Fibroblast of mammary gland (primary cell): ENCODE measurements at places on chromosomes 12 and 14.

GRCh38 chr12:109445191-109445609 lies 31.9 kb downstream of the KCTD10 start:
- DNase-seq: peak; percentile 60

DNA sequence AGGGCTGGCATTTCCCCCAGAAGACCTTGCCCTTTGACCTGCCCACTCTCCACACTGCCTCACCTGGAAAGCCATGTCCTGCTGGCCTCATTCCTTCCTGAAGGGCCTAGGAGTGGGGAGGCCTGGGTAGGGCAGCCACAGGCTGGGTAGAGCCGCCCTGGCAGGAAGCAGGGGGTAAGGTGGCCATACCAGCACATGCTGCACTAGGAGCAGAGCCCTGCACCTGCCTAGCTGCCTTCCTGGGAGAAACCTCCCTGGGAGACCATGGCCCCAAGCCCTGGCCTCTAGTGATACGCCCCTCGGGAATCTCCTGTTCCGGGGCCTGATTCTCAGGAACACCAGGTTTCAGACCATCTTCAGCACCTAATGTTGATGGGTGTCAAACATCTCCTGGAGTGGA lies 65.8 kb downstream of the TSPAN11 start:
- DNase-seq: no peak

- no peak for DNase-seq
Measured at GRCh38 chr12:104834607-104835006, 123.5 kb downstream of the SLC41A2 start.

DNA sequence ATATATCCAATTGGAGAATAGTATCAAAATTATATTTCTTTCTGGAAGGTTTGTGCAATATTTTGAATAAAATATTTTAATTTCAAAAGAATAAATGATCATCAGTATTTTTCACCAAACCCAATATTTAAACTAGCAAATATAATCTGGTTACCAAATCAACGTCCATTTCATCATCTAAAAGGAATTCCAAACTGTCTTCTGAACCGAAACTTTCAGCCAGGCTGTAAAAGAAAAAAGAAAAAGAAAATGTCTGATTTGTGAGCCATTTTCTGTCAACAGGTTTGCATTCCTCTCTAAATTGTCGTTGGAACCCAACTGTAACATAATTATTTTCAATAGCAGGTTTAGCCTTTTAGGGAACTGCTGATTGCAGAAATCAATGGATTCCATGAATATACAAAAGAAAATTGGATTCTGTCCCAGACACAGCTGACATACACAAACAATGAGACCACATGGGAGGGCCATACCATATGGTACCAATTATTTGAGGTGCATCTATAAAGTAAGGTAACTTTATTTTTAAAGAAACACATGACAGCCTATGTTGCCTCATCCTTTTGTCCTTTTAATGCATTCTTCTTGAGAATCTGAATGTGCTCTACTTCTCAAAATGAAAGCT lies 22.7 kb downstream of the SNRPF start:
- peak; percentile 65 for DNase-seq

DNA sequence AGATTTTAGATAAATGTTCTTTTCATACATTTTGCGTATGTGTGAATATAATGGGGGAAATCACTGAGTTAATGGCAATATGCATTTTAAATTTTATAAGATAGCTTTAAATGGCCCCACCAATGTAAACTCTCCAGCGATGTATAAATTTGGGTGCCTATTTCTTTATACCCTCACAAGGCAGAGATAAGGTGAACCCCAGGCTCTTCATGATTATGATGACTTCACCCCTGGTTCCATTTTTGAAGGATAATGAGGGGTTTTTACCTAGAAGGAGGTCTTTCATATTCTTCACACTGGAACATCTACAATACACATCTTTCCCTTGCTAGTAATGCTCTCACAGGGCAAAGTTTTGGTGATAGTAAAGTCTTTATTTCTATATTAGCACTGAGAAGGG lies 35.2 kb downstream of the KLRG1 start:
- no peak for DNase-seq

GRCh38 chr12:112117685-112118084 lies 7.7 kb upstream of the TRAFD1 start:
- DNase-seq: no peak

DNA sequence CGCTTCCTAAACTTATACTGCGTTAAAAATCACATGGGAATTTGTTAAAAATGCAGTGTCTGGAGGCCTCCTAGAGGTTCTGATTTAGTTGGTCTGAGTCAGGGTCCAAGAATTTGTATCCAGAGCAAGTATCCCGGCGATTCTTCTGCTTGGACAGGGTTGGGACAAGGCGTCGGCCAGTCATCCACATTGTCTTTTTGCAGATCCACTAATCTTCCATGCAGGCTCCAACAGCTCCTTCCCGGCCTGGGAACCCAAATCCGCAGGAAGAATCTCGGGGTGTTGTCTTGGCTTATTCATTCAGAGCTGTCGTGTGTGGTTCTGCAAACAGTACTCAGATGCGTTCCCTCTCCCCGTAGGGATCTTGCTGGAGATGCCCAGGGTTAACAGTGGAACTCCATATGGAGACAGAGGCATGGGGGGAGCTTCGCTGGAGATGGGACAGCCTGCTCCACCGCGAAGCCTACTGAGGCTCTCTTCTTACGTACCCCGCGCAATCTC lies 25.3 kb downstream of the GPRC5D start:
- DNase-seq: peak; percentile 82

DNA sequence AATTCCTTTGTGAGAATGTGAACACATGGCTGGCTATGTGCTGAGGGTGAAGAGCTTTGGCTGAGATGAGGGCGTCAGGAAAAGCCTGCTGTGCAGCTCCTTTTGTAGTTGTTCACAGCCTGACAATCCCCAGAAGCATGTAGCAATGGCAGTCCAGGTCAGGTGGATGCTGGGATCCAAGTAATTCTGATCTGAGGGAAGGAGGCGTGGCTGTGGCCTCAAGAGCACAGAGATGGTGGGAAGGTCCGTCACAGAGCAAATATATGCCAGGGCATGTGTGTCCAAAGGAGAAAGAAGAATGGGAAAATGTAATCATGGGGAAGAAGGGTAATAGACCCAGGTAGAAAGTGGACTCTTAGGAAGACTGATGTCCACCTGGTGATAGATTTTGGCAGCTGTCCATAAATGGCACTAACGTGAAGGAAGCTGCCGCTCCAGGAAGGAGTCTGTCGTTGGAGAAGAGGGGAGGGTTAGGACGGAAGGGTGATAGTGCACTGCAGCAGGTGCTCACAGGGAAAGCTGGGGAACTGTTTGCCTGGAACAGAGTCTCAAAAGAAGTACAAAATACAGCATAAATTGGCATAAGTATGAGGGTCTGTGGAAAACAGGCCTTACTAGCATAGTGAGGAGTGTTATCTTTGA lies 13.8 kb downstream of the MGST1 start:
- no peak for DNase-seq

GRCh38 chr12:115716551-115716950 lies 560.9 kb downstream of the MED13L start:
- no peak for DNase-seq

DNA sequence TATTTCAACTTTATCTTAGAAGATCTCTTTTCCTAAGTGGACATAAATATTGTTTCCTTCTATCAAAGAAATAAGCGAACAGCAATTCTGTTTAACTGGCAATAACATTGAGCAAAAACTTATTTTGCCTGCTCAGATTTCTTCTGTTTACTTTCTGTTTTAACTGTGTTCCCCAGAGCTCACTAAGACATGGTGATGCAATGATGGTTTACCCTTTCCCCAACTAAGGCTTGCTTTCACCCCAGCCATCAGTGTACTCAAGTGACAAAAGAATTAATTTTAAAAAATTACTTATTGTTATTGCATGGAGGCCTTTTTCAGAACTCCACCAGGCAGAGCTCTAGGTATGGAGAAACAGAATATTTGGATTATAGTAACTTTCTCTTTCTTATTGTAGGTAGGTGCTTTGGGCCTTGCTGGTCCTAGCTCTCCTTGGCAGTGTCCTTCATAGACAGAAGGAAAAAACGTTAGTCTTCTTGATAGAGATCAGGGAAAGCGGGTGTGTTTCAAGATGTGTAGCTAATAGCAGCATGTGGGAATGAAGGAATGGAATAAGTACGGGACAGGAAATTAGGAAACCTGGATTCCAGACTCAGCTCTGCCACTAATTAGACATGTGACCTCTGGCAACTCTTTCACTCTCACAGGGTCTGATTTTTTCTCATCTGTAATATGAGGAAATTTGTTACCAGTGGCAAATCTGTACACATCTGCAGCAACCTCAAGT lies 14.6 kb upstream of the DDHD1 start:
- peak; percentile 69 for DNase-seq

DNA sequence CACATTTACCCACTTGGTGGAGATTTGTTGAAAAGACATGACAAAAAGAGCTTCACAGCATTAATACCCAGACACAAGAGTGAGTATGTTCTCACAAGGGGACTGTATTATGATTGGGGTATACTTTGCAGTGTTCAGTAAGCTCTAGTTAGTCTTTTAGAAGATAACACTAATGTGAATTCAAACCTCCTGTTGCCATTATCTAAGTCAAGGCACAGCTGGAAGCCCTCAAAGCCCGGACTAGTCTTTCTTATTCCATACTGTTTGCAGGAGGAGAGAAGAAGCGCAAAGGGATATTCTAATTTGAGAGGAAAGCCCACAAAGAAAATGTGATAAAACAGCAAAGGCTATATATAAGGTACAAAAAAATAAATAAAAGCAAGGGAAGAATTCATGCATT lies 445.9 kb downstream of the SOX5 start:
- no peak for DNase-seq

- DNase-seq: no peak
Measured at GRCh38 chr14:106129274-106129673, 602.9 kb downstream of the TMEM121 start.
